Stimulated activated CD4-positive, alpha-beta T cell treated with anti-CD3 and anti-CD28 coated beads, Interleukin-12 subunit alpha, Interleukin-12 subunit beta, amount 100 ng/mL, for 48 hours (primary cell): ENCODE measurements at places on chromosomes 12 and 14.

DNA sequence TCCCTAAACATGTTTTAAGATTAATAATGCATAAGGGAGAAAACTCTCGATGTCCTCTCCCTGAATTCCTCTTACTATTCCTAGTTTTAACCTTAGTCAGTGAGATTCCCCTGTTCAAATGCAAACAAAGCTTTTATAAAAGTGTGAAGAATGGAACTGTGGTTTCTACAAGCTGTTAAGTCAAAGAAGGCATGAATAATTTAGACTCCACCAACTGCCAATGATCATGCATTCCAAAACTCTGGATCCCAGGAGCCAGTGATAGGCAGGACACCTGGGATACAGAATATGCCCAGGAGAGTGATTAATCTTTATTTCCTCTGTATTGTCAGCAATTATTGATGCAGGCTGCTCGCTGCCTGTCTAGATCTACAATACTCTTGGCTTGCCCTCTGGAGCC, 190.3 kb upstream of the ATF7IP start:
- no peak for DNase-seq

DNA sequence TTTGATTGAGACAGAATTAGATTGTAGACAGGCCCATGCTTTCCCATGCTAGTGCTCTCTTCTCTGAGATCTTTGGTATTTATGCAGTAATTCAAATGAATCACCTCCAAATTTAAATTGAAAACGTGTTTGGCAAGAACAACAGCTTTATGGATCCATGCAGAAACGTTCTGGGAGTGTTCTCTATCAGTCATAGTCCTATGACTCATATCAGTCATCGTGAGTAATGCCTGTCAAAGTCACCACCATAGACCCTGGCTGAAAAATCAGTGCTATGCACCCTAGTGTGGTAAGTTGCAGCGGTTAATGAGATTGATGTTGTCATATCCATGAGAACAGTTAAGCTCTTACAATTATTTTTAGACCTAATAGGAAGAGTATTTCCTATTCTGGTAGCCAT, 90.1 kb upstream of the FOXG1 start:
- no peak for DNase-seq

DNA sequence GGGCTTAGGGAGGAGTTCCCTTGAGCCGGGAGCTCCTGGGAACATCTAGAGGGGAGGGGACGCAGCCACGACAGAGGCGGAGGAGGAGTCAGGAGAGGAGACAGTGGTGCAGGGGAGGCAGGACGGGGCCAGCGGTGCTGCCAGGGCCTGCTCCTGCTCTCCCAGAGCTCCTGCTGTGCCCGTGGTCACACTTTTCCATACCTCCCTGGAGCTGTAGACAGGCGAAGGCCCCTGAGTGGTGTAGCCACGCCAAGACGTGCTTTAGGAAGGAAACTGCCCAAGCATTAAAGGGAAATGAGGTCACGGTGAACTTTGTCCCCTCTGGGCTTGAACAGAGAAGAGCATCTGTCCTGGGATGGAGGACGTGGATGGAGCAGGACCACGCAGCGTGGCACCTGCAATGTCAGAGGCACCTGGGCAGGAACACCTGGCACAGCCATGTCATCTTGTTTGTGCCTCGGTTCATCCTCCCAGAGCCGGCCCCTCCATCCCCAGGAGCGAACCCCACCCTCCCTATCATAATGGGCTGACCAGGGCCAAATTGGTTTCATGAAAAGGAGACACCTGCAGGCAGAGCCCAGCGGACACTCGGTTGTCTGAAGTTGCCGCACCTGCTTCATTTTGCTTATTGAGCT, 239.5 kb upstream of the SFSWAP start:
- DNase-seq: no peak

GRCh38 chr12:15580431-15580830, 208.8 kb downstream of the EPS8 start:
- peak; percentile 19 for DNase-seq

DNA sequence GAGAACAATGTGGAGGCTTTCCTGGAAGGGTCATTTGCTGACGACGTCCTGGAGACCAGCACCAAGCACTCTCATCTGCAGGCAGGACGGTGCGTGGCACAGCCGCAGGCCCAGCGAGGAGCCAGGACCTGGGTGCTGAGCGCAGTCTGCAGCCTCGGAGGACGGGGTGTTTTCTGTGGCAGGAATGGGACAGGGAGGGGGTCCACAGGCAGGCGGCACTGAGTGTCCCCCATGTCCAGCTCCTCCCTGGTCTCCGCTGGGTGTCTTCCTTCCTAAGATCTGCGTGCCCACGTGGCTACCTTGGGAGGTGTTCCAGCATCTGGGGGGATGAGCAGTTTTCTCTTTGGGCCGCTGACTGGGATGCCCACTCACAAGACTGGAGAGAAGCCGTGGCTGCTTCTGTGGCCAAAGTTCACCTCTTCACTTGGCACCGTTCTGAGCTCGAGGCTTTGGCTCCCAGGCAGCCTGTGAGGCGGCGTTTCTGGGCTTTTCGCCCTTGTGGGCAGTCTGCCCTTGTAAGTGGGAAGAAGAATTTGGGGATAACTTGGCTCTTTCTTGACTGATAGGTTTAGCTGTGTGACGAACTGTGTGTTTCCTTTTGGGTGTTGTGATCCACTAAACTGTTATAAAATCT, 72.2 kb downstream of the NOC4L start:
- DNase-seq: no peak

- no peak for DNase-seq
These were observed 363.8 kb upstream of the TMEM132C start for GRCh38 chr12:127903146-127903545.

- no peak for DNase-seq
These were observed 133.6 kb upstream of the SLC35F4 start for GRCh38 chr14:57999471-57999870.

DNA sequence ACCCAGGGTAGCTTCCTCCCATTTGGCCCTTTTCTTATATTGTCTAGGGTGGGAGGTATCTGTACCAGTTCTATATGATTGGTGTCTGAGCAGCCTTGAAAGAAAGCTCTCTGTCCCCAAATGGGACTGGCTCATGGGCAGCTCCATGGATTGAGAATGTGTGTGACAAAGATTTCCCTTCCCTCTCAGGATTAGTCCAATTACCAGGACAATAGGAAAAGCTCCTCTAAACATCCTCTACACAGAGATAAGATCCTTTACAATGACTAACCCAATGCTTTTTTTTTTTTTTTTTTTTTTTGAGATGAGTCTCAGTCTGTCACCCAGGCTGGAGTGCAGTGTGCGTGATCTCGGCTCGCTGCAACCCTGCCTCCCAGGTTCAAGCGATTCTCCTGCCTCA, 112.1 kb downstream of the SLC35F4 start:
- DNase-seq: no peak

DNA sequence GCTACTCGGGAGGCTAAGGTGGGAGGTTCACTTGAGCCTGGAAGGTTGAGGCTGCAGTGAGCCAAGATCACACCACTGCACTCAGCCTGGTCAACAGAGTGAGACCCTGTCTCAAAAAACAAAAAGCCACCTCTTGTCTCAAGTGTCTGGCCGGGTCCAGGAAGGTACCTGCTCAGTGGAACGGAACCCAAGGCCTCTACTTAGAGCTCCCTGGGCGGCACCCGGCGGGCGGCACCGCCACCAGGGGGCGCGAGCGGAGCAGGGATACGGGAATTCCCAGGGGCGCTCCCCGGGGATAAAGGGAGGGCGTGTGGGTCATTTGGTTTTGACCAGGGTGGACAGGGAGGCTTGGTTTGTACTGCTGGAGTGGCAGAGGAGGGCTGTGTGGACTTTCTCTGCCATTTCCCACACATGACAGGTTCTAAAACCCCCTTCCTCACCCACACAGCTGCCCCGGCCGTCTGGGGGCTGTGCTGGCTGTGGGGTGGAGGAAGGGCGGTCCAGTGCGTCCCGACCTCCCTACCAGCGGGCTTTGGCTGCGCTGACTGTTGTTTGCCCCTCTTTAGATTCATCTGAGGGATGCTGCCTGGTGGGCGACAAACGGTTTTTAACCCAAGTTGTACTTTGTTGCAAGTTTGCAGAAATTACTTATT, 91.4 kb downstream of the SETD3 start:
- DNase-seq: peak; percentile 44

DNA sequence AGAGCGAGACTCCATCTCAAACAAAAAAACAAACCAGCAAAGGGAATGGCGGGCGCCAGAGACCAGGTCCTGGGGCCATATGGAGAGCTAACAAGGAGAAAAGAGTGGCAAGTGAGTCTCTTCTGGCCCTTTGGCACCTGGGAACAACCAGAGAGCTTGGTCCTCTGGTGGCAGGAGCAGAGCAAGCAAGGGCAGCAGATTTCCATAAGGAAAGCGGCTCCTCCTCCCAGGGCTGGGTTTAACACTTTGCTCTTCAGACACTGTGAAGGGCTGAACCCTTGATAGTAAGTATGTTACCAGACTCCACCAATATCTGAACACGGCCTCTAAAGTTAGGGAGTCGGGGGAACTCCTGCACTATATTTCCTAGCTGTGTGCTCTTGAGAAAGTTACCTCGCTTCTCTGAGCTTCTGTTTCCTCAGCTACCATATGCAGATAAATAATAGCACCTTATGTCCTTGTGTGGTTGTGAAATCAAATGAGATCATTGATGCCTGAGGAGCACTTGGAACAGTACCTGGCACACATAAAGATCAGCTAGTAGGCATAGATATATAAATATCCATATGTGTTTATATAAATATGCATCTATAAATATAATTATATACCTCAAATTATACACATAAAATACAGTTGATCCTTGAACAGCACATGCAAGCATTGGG, 33.4 kb upstream of the PLEKHG6 start:
- DNase-seq: no peak
